Calu3 (cell line): ENCODE measurements at places on chromosomes 6 and 20.

DNA sequence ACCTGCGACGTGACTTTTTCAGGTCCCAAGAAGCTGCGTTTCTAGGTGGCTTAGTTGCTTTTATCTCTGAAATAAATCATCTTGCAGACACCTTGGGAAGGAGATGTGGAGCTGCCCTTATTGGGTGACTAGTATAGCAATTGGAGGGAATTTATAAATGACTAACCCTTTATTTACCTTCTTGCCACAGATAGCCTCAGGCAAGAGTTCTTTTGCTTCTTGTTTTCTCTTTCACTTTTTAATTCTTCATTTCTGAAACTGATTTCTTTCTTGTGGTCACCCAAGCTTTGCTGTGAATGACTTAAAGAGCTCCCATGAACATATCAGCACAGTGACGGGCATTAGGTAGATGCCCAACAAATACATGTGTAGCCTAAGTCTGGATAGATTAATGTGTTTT, 3.0 kb downstream of the ADGRF4 start:
- DNase-seq, result peak; percentile 13

- no peak for DNase-seq
These were observed 99.8 kb downstream of the SNAP25 start for GRCh38 chr20:10318291-10319024.

DNA sequence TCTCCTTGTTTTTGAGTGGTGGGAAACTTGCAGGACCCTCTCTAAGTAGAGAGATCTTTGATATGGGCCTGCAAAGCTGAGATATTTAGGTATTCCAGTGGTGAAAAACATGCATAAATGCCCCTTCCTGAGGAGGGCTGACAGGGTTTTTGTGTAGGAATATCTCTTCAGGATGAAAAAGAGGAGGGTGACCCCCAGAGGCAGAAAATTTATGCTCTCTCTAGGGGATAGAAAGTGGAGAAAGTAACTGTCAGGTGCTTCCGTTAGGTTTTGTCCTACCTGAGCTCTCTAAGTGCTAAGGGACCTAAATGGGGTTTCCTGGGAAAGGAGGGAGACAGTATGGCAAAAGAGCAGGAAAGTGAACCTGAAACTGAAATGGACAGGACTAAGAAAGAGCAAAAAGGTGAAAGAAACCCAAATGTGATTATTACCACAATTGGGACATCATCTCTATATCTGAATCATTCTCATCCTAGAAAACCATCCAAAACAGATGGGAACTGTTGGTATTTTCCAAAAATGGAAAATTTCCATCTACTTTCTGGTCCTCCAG, 2.0 kb downstream of the COL19A1 start:
- DNase-seq, result no peak

GRCh38 chr6:27140999-27141528, 106.4 kb upstream of the PRSS16 start:
- no peak for DNase-seq

- DNase-seq, result no peak
These were observed 117.8 kb downstream of the SLC23A2 start for GRCh38 chr20:4883546-4883945.

DNA sequence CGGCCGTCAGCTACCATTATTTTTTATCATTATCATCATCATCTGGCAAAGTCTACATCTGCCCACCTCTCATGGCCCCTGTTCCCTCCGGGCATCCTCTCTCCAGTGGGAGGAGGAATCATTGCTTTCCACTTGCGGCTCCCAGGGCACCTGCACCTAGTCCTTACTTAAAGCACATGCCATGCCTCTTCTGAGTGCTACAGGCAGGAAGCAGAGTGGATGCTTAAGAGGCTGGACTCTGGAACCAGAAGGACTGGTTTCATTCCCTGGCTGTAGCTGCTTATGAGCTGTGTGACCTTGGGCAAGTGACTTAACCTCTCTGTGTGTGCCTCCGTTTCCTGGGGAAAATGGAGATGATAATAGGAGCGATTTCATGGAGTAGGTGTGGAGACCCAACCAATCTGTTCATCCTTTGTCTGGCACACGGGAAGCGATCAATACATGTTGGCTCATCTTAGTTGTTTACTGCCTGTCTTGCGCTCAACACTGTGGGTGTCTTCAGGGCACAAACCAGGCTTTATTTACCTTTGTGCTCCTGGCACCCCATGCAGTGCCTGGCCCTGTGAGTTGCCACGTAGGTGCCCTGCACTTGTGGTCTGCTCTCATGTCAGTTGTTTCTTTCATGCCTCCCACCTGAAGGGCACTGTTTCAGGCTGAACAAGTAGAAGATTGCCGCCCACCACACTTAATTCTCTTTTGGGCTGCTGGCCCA, 317.0 kb upstream of the SULF2 start:
- DNase-seq, result no peak

DNA sequence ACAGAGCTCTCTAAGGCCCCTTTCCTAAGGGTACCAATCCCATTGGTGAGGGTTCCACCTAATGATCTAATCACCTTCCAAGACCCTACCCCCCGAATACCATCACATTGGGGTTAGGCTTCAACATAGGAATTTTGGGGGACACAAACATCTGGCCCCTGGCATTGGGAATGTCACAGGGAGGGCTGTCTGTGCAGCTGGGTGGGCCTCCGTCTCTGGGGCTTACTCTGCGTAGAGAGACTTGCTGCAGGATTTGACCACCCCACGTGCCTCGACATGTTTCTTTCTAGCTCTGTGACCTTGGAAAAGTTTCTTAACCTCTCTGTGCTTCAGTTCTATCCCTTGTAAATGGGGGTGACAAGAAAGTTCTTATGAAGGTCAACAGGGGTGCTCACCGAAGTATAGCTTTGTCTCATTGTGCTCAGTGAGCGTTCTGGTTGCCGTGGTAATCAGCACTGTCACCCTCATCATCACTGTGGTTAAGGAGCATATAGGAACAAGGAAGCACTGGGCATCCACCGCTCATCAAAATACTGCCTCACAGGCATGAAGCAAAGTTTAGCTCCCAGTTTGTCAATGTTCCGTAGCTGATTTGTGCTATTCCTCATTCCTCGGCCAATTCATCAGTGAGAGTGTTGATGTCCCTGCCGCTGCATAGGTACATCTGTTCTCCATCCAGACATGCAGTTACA, 152.8 kb downstream of the SYCP2 start:
- no peak for DNase-seq
